ENCODE measurements at places on chromosomes 3 and 15.

GRCh38 chr15:83516935-83517334, 69.8 kb downstream of the SH3GL3 start:
- no peak for DNase-seq

DNA sequence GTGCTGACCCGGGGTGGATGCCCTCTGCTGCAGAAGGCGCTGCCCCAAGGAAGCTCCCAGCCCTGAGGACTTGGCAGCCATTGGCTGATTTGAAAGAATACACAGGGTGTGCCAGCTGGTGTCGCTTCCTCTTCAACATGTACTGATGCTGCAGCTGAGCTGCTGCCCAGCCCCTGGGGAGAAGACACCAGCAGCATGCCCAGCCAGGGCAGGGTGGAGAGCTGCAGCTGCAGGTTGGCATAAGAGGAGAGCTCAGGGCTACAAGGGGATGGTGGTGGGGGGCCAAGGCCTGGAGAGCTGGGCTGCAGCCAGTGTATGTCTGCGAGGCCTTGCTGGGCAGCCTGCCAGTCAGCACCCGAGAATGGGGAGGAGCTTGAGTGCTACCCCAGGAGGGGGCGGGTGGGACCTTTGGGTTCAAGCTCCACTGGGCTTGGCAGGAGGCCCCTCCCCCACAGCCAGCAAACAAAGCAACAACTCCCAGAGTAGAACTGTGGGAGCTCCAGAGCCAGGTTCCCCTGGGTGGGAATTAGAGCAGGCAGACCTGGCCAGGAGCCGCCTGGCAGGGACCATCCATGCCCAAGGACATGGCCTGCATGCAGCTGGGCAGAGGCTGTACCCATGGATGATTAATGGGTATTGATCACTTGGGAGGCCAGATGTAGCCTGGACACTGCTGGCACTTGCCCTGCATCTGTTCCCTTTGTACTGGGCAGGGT, 9.2 kb upstream of the SEMA4B start:
- DNase-seq: peak; percentile 79

DNA sequence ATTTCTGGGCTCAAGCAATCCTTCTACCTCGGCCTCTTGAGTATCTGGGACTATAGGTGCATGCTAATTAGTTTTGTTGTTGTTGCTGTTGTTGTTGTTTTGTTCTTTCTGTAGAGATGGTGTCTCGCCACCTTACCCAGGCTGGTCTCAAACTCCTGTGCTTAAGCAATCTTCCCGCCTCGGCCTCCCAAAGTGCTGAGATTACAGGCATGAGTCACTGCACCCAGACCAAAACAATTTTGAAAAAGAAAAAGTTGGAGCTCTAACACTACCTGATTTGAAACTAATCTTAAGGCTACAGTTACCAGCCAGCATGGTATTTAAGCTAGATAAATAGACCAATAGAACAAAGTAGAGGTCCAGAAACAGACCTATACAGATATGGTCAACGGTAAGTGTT, 29.8 kb downstream of the KPNA1 start:
- DNase-seq: no peak

GRCh38 chr3:143266511-143266910, 146.9 kb downstream of the CHST2 start:
- no peak for DNase-seq

DNA sequence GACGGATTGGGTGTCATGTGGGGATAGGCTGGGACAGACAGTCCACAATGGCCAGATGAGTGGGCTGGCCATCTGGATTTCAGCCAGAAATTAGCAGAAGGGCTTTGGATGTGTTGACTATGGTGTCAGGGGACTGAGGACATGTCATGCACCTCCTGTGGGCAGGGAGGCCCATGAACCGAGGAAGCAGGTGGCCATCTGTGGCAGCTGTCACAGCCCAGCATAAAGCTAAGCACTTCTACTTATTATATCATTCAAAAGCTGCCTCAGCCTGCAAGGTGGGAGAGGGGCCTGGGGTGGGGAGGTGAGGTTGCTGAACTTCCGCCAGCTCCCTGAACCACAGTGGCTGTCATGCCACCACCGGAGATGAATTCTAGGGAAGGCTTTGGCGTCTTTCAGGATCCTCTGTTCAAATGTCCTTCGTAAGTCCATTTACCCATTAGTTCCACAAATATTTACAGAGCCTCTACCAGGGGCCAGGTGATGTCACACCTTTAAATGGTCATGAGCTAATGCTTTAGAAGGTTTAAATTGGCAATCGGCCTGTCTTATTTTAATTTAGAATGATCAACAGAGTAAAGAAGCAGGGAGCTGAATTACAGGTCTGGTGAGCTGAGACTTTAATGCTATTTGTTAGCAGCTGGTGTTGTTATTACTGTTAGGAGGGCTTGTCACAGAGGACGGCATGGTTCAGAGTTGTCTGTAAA, 23.6 kb upstream of the CAV3 start:
- no peak for DNase-seq

- no peak for DNase-seq
These were observed 96.3 kb downstream of the TPRG1 start for GRCh38 chr3:189267981-189268613.

GRCh38 chr15:77819851-77820728, 187.4 kb upstream of the LINGO1 start:
- DNase-seq: no peak

DNA sequence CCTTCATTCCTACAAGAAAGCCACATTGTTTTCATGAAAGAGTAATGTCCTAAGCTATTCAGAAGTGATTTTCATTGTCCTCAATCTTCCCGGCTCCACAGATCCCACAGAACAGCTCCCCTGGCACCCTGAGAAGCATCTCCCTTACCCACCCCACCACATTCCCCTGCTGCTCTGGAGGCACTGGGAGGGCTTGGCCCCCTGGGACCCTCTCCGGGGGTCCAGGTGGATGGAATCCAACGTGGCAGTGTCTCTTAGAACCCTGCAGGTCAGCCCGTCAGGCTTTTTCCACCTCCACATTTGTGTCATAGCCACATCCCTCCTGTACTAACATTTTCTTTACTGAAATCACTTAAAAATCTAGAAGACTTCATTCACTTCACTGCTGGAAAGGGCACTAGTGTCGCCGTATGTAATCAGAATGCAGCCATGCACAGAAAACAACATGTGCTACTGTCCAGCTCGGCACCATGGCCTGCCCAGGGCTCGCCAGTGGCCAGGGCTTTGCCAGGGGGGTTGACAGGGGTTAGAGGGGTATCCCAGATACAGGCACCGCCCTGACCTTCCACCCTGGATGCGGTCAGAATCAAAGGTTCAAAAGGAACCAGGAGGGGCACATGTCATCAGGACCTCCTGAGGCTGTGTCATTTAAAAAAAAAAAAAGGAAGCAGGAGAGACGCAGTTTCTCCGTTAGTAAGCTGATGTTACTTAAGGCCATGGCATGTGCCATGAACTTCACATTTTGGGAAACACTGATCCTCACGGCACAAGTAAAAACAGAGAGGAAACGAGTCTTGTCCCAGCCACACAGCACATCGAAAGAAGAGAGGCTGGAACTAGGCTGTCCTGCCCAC, 106.3 kb downstream of the LSM3 start:
- no peak for DNase-seq

- DNase-seq: no peak
These were observed 13.6 kb upstream of the TFG start for GRCh38 chr3:100695696-100696095.

GRCh38 chr3:156493887-156494286, 61.0 kb downstream of the SSR3 start:
- no peak for DNase-seq

DNA sequence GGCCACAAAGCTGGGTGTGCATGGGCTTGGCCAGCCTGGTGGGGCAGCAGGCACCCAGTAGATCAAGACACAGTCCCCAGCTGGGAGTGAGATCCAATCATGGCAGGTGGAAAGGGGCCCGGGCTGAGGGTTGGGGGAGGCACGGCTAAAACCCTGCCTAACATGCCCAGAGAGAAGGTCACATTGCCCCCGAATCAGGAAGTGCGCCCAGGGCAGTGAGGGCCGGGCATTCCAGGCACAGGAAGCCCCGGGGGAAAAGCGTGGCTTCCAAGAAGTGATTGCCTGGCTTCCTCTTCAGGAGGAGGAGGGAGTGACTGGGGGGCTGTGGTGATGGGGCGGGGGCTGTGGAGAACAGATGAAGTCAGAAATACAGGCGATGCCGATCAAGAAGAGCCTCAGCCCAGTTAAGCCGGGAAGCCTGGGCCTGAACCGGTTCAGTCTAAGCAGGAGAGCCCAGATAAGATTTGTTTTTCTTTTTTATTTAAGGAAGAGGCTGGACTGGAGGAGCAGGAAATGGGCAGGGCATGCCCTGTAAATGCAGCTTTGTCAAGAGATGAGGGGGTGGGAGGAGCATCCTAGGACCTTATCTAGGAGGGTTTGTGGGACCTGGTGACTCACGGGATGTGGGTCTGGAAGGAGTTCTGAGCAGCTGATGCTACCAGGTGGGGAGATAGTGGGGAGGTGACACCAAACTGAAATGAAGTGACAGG, 83.9 kb downstream of the CHSY1 start:
- DNase-seq: peak; percentile 83

- DNase-seq: no peak
These were observed 1.7 kb downstream of the PLS1 start for GRCh38 chr3:142597906-142598305.

GRCh38 chr3:195524171-195524896, 18.8 kb downstream of the PPP1R2 start:
- DNase-seq: no peak

DNA sequence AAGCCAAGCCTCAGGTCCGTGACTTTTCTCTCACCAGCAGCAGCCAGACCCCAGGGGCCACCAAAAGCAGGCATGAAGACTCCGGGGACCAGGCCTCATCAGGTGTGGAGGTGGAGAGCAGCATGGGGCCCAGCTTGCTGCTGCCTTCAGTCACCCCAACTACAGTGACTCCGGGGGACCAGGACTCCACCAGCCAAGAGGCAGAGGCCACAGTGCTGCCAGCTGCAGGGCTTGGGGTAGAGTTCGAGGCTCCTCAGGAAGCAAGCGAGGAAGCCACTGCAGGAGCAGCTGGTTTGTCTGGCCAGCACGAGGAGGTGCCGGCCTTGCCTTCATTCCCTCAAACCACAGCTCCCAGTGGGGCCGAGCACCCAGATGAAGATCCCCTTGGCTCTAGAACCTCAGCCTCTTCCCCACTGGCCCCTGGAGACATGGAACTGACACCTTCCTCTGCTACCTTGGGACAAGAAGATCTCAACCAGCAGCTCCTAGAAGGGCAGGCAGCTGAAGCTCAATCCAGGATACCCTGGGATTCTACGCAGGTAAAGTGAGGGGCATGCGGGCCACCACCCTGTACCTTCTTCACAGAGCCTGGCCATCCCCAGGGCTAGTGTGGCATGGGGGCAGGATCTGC, 12.0 kb upstream of the ABTB1 start:
- DNase-seq: peak; percentile 40

- no peak for DNase-seq
These were observed 20.2 kb upstream of the MITF start for GRCh38 chr3:69718866-69719586.
